ENCODE measurements at places on chromosomes 2 and 18. TPM values are rescaled to one million over a fixed set of nuclear protein-coding genes. Genes with fewer than 3 reads are reported as not detected.

- H3K27me3 ChIP-seq, result no peaks in the 10 kb centered on the region
- H3K4me1 ChIP-seq, result no peaks in the 10 kb centered on the region
- H3K36me3 ChIP-seq, result no peaks in the 10 kb centered on the region
- no peak for DNase-seq
These were observed 568.7 kb downstream of the GALR1 start for GRCh38 chr18:77818328-77818727.

- H3K27me3 ChIP-seq, result no peaks in the 10 kb centered on the region
- no peak for DNase-seq
- H3K4me1 ChIP-seq, result peaks cover 6% of the 10 kb centered on the region
These were observed 19.5 kb downstream of the CNOT11 start for GRCh38 chr2:101272045-101272784.

- peak overlapping the region; percentile 84 for H3K4me3 ChIP-seq
- peak overlapping the region; percentile 77 for H3K27ac ChIP-seq
- H3K36me3 ChIP-seq, result no peaks in the 10 kb centered on the region
- peaks cover 21% of the 10 kb centered on the region for H3K4me1 ChIP-seq
- DNase-seq, result peak; percentile 90
These were observed 499 bp downstream of the COBLL1 start for GRCh38 chr2:164840930-164841718.

- H3K4me3 ChIP-seq, result no peak overlapping the region
- peaks cover 29% of the 10 kb centered on the region for H3K27me3 ChIP-seq
- no peaks in the 10 kb centered on the region for H3K36me3 ChIP-seq
- no peak overlapping the region for H3K27ac ChIP-seq
- H3K4me1 ChIP-seq, result peaks cover 25% of the 10 kb centered on the region
- DNase-seq, result no peak
These were observed 37.5 kb upstream of the HDAC4 start for GRCh38 chr2:239438368-239438767.

Gene GAL3ST2
- total RNA-seq, result not detected

DNA sequence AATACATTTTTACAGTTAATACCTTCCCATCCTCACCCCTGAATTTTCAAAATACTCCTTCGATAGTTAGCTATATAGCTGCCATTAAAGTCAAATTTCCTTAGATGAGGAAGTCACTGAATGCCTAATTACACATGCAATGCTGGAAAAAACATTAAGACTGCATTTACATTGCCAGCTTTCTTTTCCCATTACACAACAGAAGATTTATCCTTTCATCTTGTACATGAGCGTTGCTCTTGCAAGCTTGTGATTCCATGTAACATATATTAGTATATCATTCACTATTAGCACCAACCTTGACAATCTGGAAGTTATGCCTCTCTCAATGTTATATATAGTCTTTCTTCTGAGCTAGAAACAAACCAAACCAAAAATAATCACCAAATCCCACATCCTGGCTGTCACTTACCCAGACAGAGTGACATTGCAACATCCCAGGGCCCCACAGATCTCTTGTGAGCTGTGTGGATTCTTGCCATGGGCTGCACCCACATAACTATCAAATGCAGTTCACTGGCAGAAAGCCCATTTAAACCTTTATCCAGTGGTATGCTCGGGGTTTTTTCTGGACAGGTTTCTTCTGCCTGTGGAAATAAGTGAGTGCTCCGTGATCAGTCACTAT is 79.2 kb upstream of the PAPOLG start:
- H3K4me3 ChIP-seq, result no peak overlapping the region
- DNase-seq, result no peak
- no peaks in the 10 kb centered on the region for H3K36me3 ChIP-seq
- no peak overlapping the region for H3K27ac ChIP-seq
- H3K4me1 ChIP-seq, result no peaks in the 10 kb centered on the region

- H3K36me3 ChIP-seq, result no peaks in the 10 kb centered on the region
- H3K27me3 ChIP-seq, result peaks cover 9% of the 10 kb centered on the region
These were observed 92.3 kb upstream of the THUMPD2 start for GRCh38 chr2:39871291-39871761.

All from osteocyte (in vitro differentiated cells).